Tibial artery (tissue), 4 donors: ENCODE measurements at places on chromosomes 16 and 17.

- DNase-seq: no peak
These were observed 56.9 kb downstream of the VMP1 start for GRCh38 chr17:59764292-59764741.

DNA sequence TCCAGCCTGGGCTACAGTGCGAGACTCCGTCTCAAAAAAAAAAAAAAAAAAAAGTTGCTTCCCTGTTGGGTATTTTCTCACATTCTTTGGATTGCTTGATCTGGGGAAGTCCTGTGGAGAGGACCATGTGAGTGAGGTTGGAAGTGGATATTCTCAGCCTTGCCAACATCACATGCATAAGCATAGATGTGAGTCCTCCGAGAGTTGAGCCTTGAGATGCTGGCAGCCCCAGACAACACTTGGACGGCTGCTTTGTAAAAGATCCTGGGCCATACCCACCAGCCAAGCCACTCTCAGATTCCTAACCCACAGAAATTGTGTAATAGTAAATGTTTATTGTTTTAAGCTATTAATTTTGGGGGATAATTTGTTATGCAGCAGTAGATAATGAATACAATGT is 1570.0 kb upstream of the GOT2 start:
- no peak for DNase-seq

DNA sequence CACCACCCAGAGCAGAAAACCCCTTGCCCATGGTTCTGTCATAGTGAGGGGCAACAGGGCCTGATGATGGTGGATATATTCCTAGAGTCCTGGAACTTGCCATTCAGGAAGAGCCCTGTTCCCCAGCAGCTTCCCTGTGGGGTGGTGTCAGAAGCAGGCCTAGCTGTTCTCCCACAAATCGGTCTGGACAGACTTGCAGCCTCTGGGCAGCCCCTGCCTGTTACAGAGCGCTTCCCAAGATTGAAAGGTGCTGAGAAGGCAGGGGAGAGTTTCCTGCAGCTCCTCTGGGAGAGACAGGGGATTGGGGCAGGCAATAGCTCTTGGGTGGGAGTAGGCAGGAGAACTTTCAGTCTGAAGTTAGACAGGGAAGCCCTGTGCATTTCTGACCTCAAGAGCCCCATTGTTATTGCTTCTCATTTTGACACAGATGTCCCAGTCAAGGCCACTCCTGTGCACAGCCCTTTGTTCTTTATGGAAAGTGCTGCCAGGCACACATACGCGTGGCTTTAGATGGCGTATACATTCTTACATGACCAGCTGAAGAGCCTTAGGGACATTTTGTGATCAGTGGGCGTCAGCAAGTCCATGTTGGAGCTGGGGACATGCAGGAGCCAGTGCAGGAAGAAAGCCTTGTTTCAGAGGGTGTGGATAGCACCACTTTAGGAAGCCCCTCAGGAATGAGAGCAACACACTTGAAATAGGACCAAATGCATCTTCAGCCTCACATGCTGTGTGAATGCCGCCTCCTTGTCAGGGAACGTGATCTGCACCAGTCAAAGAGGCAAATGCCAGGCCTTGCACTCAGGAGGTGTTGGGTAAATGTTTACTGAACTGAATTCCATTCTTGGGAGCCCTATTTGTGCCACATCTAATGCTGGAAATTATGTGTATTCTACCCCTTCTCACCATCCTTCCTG is 67.5 kb downstream of the GNAO1 start:
- peak; percentile 52 for DNase-seq

GRCh38 chr17:2347805-2348685 is 10.7 kb downstream of the SGSM2 start:
- DNase-seq: no peak

GRCh38 chr16:87974178-87974577 is 22.9 kb downstream of the BANP start:
- no peak for DNase-seq

GRCh38 chr17:68578236-68578635 is 22.9 kb downstream of the FAM20A start:
- DNase-seq: no peak

DNA sequence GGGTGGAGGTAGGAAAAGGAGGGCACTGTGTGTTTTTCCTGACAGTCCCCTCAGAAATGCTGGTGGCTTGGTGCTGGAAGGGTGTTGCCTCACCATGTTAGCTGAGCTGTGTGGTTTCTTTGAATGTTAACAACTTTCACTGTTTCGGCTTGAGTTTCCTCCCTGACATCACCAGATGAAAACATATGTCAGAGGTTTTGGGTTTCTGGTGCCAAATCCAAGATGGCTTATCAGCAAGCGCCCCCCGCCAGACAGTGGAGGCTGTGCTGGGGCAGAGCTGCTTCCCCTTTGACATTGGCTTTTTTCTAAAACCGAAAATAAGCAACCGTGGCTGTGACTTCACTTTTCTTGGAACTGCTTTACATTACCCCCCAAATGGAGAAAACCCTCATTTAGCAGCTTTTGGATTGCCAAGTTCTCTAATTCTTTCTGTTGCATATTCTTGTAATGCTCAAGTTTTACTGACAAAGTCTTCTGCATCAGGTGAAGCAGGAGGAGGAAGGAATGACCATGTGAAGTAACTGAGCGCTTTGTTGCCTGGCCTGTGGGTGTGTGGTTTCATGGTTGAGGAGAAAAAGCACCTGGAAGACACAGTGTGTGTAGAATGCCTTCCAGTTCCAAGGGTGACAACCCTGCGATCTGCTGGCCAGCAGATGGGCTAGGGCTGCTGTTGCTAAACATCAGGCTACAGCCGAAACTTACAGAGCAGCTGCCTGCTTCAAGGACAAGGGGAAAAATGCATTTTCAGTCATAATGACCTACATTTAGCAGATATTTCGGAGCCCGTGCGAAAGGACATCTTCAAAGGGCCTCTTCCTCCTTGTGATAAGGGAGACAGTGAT is 9.7 kb downstream of the RMI2 start:
- DNase-seq: no peak

DNA sequence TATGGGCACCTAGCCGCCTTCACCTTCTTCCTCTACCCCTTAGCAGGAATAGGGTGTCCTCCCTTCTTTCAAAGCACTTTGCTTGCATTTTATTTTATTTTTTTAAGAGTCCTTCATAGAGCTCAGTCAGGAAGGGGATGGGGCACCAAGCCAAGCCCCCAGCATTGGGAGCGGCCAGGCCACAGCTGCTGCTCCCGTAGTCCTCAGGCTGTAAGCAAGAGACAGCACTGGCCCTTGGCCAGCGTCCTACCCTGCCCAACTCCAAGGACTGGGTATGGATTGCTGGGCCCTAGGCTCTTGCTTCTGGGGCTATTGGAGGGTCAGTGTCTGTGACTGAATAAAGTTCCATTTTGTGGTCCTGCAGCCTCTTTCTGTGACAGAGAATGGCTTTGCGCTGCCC is 4.6 kb downstream of the TMUB2 start:
- no peak for DNase-seq

- no peak for DNase-seq
These were observed 20.5 kb upstream of the KLHL11 start for GRCh38 chr17:41885733-41886132.

DNA sequence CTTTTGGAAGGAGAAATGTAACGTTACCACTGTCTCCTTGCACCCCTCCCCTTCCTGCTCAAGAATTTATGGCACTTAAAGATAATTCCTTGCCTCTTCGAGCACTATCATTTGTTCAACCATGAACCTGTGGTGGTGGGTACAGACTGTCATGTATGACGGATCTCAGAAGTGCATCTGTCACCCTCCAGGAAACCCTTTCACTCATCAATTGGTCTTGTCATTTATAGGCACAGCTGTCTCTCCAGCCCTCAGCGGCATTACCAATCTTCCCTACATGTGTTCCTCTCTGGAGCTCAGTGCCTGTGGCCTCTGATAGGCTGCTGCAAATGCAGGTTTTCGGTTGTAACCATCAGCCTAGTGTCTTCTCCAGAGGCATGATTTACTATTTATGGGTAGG is 15.0 kb downstream of the CNTNAP4 start:
- DNase-seq: no peak

GRCh38 chr16:3009568-3010390 is 2.9 kb upstream of the CLDN9 start:
- no peak for DNase-seq

- no peak for DNase-seq
These were observed 10.7 kb downstream of the XYLT1 start for GRCh38 chr16:17459903-17460521.

DNA sequence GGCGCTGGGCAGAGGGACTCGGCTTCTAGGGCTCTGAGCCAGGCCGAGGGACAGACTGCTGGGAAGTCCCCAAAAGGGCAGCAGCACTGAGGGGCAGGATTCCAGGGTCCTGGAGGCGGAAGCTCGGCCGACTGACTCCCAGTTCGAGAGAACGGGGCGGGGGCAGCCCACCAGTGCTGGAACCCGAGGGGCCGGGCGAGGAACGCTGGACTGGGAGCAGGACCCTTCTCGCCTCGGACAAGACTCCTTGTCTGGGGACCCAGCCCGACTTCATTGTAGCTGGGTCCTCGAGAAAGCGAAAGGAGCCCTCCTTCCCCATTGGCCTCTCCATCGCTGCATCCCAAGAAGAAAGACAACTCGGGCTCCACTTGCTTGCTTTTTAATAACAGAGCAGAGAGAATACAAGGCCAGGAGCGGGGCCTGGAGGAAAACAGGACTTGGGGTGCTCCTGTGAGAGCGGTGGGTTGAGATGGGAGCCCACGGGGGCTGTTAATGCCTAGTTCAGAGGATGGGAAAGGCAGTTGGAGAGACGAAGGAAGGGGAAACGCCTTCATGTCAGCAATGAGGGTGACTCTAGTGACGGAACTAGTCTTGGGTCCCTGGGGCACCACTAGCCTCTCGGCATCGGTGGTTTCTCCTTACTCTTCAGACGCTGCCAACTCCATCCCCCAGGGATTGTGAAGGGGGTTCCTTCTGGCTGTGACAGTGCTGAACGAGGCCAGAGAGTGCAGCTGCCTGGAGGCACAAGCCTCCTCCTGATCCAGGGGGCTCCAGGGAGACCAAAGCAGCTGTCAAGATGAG is 492 bp upstream of the CAMTA2 start:
- DNase-seq: peak; percentile 86

GRCh38 chr17:32878211-32878610 is 1.3 kb upstream of the MYO1D start:
- DNase-seq: peak; percentile 90

GRCh38 chr16:81798311-81799137 is 19.4 kb downstream of the PLCG2 start:
- no peak for DNase-seq

DNA sequence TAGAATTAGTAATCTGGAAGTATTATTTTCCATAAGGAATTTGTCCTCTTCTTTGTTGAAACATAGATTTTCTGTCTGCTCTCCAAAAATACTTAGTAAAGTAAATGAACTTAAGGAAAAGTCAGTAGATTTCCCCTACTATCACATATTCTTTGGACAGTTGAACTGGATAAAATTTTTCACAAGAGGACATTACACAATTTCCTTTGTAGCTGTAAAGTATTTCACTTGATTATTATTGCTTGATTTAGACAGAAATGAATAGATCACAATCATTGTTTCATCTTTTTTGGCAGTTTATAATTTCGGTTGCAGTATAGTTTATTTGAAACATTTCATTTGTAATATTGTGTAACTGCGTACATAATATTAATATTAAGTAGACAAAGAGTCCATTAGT is 12.5 kb downstream of the CYB5B start:
- DNase-seq: no peak

DNA sequence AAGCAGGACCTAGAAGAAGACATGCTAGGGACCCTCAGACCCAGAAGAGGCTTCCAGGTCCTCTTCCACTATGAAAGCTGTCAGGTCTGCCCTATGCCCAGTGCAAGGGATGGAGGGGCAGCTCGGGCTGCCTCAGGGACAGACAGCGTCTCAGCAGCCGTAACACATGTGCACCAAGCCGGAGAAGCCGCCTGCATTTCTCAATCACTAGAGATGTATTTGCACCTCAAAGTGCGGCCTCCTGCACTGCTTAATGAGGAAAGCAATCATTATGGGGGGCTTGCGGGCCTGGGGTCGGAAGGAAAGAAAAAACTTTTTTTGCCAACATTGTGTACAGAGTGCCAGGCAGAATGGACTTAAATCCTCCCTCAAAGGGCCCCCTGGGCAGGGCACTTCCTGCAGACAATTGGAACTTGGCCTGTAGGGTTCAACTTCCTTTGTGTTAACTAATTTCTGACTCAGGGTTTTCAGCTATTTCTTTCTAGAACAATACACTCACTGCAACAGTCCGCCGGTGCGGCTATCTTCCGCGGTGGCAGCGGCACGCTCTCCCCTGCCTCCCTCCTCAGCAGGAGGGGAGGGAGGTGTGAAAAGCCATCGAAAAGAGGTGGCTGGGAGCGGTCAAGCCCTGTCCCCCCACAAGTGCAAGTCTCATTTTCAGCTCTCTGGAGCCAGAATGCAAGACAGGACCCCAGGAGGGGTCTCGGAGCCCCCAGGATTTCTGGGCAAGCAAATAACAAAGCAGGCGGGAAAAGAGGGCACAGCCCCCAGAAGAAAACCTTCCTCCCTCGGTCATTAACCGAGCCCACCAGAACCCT is 101.2 kb downstream of the ZNF423 start:
- no peak for DNase-seq

DNA sequence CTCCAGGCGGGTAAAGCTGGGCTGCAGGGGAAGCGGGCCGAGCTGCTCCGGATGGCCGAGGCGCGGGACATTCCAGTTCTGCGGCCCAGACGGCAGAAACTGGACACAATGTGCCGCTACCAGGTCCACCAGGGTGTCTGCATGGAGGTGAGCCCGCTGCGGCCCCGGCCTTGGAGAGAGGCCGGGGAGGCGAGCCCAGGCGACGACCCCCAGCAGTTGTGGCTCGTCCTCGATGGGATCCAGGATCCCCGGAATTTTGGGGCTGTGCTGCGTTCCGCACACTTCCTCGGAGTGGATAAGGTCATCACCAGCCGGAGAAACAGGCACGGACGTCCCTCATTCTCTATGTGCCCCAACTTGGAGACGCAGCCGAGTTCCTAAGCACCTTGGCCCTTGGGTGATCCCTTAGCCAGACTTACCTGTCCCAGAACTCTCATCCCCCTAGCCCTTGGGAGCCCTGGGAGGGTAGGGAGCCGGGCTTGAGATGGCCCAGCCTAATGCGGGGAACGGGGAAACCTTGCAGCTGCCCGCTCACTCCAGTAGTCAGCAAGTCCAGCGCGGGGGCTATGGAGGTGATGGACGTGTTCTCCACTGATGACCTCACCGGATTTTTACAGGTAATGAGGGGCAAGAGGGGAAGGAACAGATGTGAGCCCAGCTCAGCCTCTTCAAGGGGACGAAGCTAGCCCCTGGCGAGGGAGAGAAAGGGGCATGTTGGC is 806 bp downstream of the MRM1 start:
- no peak for DNase-seq

- DNase-seq: peak; percentile 74
These were observed 19.9 kb downstream of the ARL4D start for GRCh38 chr17:43418441-43419374.

DNA sequence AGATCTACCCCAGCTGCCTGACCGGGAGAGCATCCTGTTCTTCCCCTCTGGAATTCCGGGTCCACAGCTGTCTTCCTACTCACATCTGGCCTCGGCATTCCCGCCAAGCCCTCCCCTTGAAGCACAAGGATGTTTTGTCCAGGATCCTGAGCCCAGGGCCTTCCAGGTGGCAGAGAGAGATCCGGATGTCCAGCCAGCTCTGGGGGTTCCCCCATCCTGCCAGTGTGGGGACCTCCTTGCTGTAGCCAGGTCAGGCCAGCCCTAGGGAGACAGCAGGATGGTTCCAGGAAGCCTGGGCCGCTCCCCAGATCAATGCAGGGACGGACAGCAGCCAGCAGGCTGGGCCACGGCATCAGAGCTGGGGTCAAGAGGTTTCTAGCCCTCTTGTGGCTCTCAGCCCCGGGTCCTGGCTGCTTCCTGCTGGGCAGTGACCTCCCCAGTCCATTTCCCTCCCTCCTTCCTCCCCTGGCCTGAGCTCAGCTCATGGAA is 55.3 kb downstream of the SOCS3 start:
- no peak for DNase-seq

GRCh38 chr17:28446716-28447395 is 26.6 kb upstream of the SLC13A2 start:
- no peak for DNase-seq
